Regular cardiac myocyte (primary cell): ENCODE measurements at places on chromosomes 5 and 9. TPM values are rescaled to one million over a fixed set of nuclear protein-coding genes. Genes with fewer than 3 reads are reported as not detected.

TERT gene
- not detected in 2 replicates for total RNA-seq

GABRB2 gene
- under 0.01 TPM in 2 replicates for total RNA-seq

S1PR3 gene
- total RNA-seq, result 26.8 and 52.9 TPM in 2 replicates

SLC36A2 gene
- total RNA-seq, result not detected in 2 replicates

QRFP gene
- not detected in 2 replicates for total RNA-seq

ST8SIA4 gene
- 2.5 and 3.8 TPM in 2 replicates for total RNA-seq

SNX30 gene
- 13.6 and 14.9 TPM in 2 replicates for total RNA-seq

SLC44A1 gene
- 71.3 and 105 TPM in 2 replicates for total RNA-seq

SLC36A3 gene
- not detected in 2 replicates for total RNA-seq

SNCB gene
- total RNA-seq, result 0.56 and 1.3 TPM in 2 replicates

PRKAA1 gene
- total RNA-seq, result 98.2 and 133 TPM in 2 replicates

DRD1 gene
- total RNA-seq, result under 0.01 TPM in 1 of 2 replicates, not detected in the other

HSD17B3 gene
- total RNA-seq, result not detected in 2 replicates

CDC25C gene
- total RNA-seq, result 1.1 and 9.0 TPM in 2 replicates

CCNO gene
- total RNA-seq, result under 0.01 and 0.56 TPM in 2 replicates

CDX1 gene
- 0.38 and 0.56 TPM in 2 replicates for total RNA-seq

SIT1 gene
- total RNA-seq, result not detected in 2 replicates

GFI1B gene
- not detected in 2 replicates for total RNA-seq

SV2C gene
- under 0.01 TPM in 1 of 2 replicates, not detected in the other for total RNA-seq

CCL27 gene
- total RNA-seq, result not detected in 2 replicates

ADAMTSL2 gene
- total RNA-seq, result 1.2 and 2.8 TPM in 2 replicates

CYSRT1 gene
- total RNA-seq, result under 0.01 and 0.19 TPM in 2 replicates

MAMDC4 gene
- 3.3 and 9.6 TPM in 2 replicates for total RNA-seq

VLDLR gene
- total RNA-seq, result 7.5 and 30.4 TPM in 2 replicates

GARIN3 gene
- not detected in 2 replicates for total RNA-seq

GALT gene
- total RNA-seq, result 17.4 and 29.6 TPM in 2 replicates

MCC gene
- 63.3 and 68.5 TPM in 2 replicates for total RNA-seq

SPOCK1 gene
- 108 and 173 TPM in 2 replicates for total RNA-seq

NXNL2 gene
- 0.38 and 2.5 TPM in 2 replicates for total RNA-seq
